EH (cell line): ENCODE measurements at places on chromosomes 13 and 19.

GRCh38 chr13:47005756-47006414, 109.0 kb upstream of the HTR2A start:
- DNase-seq: peak; percentile 70

- no peak for DNase-seq
These were observed 2.0 kb upstream of the INAFM1 start for GRCh38 chr19:47272448-47273312.

GRCh38 chr13:101417501-101417900, 1.2 kb upstream of the NALCN start:
- DNase-seq: no peak

DNA sequence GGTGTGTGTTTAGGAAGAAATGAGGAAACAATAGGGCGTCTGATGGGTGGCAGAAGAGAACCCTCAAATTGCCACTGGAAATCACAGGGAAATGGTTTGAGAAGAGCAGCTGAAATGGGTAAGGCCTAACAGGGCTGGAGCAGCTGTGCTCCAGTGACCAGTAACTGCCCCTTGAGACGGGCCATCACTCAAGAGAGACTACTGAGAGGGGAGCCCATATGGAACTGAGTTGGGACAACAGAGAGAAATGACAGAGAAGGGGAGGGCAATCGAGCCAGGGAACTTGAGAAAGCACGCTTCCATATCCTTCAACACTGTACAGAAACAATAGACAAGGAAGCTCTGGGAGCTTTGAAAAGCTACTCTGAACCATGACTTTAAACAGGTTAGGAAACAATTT, 175.2 kb upstream of the RNF113B start:
- DNase-seq: no peak

- DNase-seq: peak; percentile 96
These were observed 6.0 kb downstream of the KANK2 start for GRCh38 chr19:11191273-11191755.

GRCh38 chr19:1136621-1137317, 33.0 kb downstream of the GPX4 start:
- DNase-seq: no peak

GRCh38 chr13:28002886-28003698, 14.6 kb upstream of the URAD start:
- no peak for DNase-seq

DNA sequence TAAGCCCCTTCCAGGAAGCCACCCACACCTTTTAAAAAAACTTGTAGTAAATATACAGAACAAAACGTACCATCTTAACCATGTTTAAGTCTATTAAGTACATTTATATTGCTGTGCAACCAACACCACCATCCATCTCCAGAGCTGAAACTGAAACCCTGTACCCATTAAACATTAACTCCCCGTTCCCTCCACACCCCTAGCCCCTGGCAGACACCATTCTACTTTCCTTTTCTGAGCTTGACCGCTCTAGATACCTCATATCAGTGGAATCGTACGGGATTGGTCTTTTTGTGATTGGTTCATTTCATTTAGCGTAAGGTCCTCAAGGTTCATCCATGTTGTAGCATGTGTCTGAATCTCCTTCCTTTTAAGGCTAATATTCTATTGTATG, 13.0 kb upstream of the SPATA13 start:
- DNase-seq: no peak

- DNase-seq: no peak
These were observed 210.7 kb upstream of the SLC10A2 start for GRCh38 chr13:103276775-103277498.

DNA sequence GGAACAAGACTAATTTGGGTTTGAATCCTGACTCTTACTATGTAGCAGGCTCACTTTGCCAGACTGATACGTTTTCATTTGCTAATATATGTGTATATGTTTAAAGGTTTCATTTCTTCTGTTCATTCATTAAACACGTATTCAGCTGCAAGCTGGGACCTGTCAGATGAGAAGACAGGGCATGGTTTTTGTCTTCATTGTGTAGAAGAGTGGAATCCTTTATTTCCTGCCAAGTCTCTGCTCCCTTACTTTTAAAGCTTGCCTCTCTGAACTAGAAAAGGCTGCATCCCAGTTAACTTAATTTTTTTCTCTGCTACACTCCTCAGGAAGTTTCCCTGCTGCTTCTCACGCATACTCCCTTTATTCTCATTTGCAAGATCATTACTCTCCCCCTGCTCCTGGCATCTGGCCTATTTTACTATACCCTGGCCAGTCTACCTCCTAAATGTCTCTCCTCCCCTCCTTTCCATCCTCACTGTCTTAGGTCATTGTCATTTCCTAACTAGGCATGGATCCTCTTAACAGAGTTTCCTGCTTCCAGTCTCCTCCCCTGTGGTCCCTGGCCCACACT, 141.0 kb upstream of the TMTC4 start:
- no peak for DNase-seq

DNA sequence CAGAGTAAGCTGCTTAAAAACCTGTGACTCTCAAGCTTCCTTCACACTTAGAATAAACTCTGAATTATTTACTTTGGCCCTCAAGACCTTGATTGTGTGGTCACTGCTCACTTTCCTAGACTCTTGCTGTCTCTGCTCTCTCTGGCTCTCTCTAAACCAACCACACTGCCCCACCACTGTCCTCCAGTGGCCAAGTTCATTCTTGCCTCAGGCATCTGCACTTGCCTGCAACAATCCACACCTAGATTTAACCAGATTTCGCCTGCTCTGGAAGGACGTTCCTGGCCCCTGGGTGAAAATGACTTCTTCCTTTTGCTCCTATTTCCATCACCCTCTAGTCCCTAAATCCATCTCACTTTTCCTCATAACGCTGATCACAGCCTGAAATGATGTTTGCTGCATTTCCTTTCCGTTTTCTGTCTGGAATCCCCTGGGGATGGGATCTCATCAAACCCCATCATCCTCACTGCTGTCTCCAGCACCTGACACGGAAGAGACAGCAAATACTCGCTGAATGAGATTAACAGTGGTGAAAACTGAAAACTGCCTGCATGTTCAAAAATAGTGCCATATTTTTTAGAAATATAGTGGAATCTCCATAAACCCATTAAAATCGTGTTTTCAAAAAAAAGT, 232.6 kb downstream of the UQCRFS1 start:
- DNase-seq: peak; percentile 74

DNA sequence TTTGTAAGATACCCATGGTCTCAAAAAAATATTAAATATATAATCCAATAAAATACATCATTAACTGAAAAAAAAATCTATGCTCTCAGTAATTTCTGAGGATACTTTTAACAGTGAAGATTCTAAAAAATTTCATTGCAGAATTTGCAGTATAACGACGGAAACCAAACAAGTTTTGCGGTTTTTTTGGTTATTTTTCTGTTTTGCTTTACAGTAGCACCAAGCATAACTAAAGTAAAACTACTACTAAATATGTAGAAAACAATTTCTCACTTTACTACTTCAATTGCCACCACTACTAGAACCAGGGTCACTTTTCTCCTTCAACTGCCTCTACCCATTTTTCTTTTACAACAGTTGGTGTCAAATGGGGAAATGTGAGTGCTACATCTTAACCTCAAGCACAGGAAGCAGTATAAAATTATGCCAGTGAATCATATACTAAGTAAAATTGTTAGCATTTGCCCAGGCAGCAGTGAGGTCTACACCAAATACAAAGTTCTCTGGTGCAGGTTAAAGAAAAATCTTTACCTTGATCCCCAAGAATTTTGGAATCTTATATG, 24.1 kb downstream of the MICU2 start:
- peak; percentile 20 for DNase-seq

GRCh38 chr13:26929971-26930730, 169.6 kb upstream of the GPR12 start:
- DNase-seq: peak; percentile 58

GRCh38 chr19:40547836-40548235, 28.8 kb upstream of the SHKBP1 start:
- DNase-seq: no peak

GRCh38 chr13:59478908-59479307, 684.8 kb downstream of the DIAPH3 start:
- no peak for DNase-seq

GRCh38 chr13:33381906-33382305, 96.4 kb upstream of the STARD13 start:
- DNase-seq: no peak

DNA sequence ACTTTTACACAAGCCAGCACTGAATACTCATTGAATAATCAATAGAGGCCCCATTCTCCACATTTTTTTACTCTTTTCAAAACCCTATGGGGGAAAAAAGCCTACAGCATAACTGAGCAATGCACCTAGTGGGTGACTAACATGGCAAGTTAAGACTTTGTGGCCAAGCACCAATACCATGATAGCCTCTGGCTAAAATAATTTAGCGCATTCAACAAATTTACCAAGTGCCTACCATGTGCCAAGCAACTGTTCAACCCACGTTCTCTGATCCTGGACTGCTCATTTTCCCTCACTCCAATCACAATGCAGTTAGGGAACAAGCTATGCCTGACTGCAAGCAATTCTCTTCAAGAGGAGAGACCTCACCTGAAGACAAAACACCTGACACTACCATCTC, 3.0 kb downstream of the ANKRD10 start:
- peak; percentile 38 for DNase-seq

- DNase-seq: peak; percentile 70
These were observed 15.9 kb upstream of the DNAJC3 start for GRCh38 chr13:95660981-95661581.

GRCh38 chr13:67043901-67044300, 186.2 kb downstream of the PCDH9 start:
- DNase-seq: peak; percentile 39

DNA sequence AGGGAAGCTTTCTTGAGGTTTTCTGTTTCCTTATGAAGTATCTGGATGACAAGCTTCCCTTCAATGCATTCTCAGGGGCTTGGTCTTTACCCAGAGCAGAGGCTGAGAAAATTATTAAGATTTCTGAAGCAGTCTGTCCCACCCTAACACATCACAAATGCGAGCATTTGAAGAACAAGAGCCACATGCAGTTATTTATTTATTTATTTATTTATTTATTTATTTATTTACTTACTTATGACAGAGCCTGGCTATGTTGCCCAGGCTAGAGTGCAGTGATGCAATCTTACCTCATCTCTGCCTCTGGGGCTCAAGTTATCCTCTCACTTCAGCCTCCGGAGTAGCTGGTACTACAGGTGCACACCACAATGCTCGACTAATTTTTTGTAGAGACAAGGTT, 38.4 kb downstream of the SPRYD7 start:
- DNase-seq: no peak

DNA sequence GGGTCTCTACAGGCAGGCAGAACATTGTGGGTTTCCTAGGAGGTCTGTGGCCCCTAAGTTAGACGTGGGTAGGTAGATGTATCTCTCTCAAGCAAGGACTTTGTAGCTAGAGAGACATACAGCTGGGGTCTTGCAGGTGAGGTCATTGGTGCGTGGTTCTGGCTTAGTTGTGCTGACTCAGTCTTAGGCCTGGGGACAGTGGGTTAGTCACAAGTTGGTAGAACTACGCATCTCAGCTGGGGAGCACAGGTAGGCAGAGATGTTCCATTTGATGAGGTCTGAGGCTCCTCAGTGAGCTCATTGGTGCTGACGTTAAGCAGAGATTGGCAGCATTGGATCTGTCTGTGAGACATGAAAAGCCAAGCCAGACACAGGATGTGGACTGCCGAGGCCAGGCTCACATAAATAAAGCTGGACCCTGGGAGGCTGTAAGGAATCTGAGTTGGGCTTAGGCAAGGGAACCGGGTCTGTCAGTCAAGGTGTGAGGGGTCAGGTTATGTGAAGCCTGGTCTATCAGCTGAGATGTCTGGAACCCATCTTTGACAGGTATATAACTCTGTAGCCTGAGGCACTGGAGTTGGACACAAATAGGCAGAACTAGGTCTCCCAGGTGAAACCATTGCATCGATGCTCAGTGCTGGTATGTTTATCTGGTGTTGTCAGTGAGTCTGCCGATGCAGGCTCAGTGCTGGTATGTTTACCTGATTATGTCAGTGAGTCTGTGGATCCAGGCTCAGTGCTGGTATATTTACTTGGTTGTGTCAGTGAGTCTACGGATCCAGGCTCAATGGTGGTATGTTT, 17.4 kb upstream of the PDCD2L start:
- no peak for DNase-seq

- no peak for DNase-seq
These were observed 35.5 kb upstream of the IGFL4 start for GRCh38 chr19:46076031-46076880.

- peak; percentile 81 for DNase-seq
These were observed 8.1 kb downstream of the TIMM29 start for GRCh38 chr19:10936661-10937084.

DNA sequence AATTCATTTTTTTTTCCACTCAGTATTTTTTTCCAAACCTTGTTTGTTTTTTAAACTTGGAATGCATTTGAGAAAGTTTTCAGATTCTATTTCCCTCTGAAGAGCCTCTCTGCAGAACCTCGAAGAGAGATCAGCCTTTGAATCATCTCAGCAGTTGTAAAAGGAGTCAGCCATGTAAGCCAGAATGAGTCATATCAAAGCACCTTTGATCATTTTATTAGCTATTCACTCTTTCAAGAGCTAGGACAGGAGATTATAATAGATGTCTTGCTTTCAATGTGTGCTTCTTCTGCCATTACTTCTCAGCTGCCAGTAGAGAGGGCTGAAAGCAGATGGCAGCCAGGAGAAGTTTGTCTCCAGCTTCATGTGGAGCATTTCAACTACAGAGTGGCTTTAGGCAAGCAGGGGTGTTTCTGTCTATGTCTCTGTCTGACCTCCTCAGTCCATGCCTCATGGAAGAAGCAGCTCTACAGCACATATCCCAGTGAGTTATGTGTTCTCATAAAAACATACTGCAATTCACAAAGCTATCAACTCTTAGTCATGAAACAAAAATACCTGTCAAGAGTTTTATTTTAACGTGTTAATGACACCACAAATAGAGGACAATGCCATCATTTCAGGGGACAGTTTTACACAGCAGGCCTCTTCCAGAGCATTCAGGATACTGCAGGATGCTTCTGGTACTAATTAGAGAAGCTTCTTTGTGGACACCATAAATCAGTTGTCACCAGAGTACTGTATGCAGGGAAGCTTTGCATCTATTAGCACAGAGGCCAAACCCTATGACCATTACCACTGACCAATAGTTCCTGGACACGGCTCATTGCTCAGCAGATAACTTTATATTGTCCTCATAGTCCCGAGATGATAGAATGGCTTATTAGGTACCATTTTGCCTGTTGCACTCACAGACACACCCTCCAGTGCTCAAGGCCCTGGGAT, 94.3 kb downstream of the NHLRC3 start:
- DNase-seq: no peak

GRCh38 chr13:31234729-31235128, 35.0 kb downstream of the B3GLCT start:
- no peak for DNase-seq
